ENCODE measurements at places on chromosomes 11 and 22.
A peak's percentile ranks its signal among the peaks of the same experiment; 100 is the strongest.

DNA sequence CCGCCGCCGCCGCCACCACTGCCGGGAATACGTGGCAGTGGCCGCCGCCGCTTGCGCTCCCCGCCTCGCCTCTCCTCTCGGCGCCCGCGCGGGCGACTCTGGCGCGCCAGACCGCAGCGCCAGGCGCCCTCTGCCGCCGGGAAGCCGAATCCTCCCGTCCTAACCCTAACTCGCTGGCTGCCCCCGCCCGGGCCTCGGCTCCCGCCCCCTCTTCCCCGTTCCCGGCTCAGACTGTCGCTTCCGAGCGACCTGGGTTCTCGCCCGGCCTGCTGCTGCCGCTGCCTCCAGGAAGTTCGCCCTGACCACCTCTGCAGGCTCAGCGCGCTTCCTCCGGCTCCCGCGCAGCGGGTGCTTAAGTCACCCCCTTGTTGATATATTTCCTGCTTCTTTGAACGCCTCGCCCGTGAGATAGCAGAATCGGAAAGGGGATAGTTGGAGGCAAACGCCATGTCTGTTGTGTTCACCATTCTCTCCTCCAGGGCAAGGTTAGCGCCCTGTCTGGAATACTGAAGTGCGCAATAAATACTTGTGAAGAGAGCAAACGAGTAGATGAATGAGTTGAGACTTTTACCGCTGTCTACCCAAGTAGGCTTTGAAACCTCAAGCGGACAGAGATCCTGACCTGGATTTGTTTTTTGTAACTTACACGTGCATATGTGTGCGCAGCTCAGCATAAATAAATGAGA is at the start of gene SMCO4:
Gene SMCO4, minus strand, starts transcription at position 100 of the 686 bp plus-strand sequence. CDS start 64,202 bp downstream, outside the sequence.
- peak; percentile 45 for DNase-seq

- no peak for DNase-seq
These were observed 35.9 kb downstream of the CTSC start for GRCh38 chr11:88301488-88302140.

GRCh38 chr22:36822581-36822980 is 5.7 kb upstream of the PVALB start:
- DNase-seq, result no peak

GRCh38 chr22:35390933-35391332 is 9.0 kb upstream of the MCM5 start:
- no peak for DNase-seq

DNA sequence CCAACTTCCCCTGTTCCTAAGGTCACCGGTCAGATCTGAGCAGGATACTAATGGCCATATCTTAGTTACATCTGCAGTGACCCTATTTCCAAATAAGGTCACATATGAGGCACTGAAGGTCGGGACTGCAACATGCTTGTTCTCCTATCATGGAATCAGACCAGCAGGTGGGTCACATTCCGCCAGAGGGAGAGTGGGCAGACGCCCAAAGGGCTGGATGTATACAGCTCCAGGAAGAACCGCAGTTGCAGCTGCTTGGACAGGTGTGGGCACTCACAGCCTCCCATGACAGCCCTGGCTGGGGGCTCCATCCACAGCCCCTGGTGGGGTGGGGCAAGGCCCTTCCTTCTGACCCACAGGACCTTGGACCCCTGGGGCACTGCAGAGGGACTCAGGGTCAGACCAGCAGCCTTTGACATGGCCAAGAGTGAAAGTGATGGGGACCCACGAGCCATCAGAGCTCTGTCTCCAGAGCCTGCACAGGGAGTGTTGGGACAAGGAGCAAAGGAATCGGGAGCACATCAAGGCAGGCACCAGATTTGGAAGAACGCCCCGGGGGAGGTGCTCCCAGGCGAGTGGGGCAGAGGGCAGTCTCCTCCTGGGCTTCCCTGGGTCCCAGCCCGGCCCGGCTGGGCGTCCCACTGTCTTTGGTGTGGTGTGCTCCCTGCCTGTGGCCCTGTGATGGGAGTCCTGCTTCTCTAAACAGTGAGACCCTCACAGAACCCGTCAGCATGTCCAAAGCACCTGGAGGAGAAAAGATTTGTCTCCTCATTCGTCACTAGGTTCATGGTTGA is 13.3 kb upstream of the CD81 start:
- DNase-seq, result no peak

DNA sequence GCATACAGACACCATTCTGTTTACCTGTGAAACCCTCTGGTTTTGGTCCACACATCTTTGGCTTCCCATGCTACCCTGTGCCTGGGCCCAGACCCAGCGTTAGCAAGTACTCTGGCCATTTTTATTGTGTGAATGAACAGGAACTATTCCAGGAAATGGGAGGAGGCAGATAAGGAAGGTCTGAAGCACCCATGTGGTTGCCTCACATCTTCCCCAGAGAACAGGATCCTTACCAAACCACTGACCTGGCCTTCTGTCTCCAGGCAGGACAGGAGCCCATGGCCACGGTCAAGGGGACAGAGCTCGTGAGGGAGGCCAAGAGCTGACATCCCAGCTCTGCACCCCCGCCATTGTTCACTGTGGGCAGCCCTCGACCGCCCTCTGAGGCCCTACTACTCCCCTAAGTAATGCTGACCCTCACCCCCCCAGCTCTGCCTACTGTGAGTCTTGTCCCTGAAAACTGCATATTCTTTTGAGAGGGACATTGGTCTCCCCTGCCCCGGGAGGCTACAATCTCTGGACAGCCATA is 97.7 kb upstream of the TP53I11 start:
- DNase-seq, result no peak

- DNase-seq, result no peak
These were observed 66.2 kb downstream of the THAP12 start for GRCh38 chr11:76314741-76315090.

DNA sequence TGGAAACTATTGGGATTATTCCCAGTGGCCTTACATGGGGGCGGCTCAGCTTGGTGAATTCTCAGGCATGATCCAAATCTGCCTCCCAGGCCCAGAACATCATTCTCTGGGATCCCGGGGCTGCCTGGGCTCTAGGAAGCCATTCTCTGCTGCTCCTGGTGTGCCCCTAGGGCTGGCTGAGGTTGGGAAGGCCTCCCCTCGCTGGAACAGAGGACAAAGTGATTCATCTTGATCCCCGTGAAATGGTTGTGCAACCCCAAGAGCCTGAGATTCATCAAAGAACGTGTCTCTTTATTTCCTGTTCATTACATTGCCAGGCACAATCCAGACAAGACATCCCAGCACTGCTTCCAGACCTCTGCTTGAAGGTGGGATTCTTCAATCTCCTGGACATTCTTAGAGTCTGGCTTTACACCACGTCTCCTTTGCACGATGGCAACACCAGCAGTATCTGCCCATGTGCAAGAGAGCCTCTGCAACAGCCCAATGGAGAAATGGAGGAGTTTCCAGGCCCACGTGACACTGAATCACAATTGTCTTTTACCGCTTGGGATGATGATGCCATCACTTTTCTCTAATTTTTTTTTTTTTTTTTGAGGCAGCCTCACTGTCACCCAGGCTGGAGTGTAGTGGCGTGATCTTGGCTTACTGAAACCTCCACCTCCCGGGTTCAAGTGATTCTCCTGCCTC is 52.3 kb downstream of the TST start:
- DNase-seq, result no peak

- DNase-seq, result no peak
These were observed 41.7 kb upstream of the MUC15 start for GRCh38 chr11:26613759-26614158.

DNA sequence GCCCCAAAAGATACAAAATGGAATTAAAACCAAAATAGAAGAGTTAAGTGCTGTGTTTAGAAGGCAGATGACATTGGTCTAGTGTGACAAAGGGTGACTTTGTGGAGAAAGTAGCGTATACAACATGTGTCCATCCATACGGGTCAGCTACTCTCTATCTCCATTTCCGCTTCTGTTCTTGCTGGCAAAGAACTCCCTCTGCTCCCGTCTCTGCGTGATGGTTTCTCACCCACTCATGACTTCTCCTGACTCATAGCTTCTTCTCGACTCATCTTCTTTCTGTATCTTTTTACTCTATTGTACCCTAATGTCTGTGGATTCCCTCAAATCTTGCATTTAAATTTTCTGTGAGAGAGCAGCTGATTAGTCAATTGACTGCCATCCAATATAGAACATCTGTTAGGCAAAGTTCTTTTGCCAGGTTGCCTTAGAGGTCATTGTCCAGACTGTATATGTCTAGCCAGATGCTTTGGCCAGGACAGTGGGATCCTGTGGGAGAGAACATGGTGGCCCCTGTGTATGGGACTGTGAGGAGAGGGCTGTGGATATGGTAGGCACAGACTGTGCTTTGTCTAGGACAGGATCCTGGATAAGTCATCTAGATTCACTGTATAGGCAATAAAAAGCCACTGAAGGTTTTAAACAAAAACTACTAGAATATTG is 28.4 kb downstream of the MMP13 start:
- no peak for DNase-seq

GRCh38 chr22:32533265-32534111 is 58.9 kb downstream of the FBXO7 start:
- no peak for DNase-seq

- no peak for DNase-seq
These were observed 26.3 kb upstream of the PHF21B start for GRCh38 chr22:45036154-45036553.

DNA sequence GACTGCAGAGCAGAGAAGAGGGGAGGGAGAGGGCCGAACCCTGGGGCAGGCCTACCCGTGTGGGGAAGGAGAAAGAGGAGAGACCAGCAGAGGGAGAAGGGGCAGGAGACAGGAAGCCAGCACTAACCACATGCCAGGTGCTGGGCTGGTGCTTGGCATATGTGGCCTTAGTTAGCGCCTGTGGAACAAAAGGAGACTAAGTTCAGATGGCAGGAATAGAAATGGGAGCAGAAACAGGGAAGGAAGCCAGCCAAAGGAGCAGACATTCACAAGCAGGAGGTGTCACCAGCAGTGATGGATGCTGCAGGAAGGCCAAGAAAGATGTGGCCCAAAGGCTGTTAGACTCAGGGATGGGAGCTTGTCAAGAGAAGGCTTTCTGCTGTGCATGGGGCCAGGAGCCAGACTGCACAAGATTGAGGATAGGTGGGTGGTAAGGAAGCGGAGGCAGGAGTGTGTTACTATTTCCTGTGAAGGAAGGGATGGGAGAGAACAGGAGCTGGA is 26.7 kb downstream of the TREH start:
- DNase-seq, result no peak

- no peak for DNase-seq
These were observed 194.8 kb downstream of the MIAT start for GRCh38 chr22:26852176-26852575.

DNA sequence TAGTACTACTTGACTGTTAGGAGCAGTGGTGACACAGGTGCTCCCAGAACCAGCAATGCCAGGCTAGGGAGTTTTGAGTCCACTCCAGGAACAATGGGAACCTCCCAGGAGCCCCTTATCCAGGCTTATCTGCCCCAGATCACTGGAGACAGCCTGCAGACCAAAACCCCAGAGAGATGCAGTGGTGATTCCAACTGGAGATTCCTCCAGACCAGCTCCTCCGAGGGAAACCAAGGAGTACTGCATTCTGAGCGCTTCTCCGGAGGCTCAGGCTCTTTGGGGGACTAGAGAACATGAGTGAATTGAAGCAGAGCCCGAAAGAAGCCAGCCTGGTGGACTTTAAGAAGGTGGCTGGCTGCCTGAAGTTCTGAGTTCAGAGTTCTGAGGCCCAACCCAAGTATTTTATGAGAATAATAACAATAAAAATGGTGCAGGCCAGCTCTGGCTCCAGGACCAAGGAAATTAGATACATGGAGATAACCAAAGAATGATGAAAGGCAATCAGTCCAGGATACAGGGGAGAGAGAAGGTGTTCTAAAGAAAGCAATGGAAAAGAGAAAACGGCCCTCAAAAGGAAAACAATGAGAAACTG is 1.3 kb upstream of the TMEM25 start:
- DNase-seq, result no peak

- no peak for DNase-seq
These were observed 2.6 kb downstream of the NDUFV1 start for GRCh38 chr11:67609316-67609715.

GRCh38 chr11:11444027-11444803 is 91.2 kb upstream of the CSNK2A3 start:
- DNase-seq, result no peak

GRCh38 chr11:87356428-87356827 is 318.7 kb downstream of the TMEM135 start:
- DNase-seq, result no peak

DNA sequence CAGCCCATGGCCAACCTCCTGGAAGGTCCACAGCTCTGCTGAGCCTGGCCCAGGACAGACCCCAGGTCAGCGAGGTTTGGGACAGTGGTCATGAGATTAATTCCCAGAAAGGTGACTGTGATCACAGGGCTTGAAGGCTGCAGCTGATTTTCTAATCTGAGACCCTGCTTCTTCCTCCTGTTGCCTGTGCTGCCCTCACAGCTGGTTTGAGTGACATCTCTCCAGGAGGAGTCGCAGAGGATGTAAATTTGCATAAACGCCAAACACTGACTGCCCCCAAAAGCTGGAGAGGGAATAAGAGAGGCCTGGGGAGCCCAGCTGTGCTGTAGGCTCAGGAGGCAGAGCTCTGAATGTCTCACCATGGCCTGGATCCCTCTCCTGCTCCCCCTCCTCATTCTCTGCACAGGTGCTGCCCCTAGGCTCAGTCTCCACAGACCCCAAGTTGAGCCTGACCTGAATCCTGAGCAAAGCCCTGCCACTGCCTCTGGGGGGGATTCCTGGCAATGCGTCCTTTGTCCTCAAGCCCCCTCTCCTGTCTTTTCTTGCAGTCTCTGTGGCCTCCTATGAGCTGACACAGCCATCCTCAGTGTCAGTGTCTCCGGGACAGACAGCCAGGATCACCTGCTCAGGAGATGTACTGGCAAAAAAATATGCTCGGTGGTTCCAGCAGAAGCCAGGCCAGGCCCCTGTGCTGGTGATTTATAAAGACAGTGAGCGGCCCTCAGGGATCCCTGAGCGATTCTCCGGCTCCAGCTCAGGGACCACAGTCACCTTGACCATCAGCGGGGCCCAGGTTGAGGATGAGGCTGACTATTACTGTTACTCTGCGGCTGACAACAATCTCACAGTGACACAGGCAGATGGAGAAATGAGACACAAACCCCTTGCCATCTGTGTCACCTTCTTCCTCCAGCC is 23.8 kb downstream of the GGTLC2 start:
- no peak for DNase-seq

- no peak for DNase-seq
These were observed 70.4 kb upstream of the ARHGAP20 start for GRCh38 chr11:110782616-110783015.

GRCh38 chr22:44191036-44191454 is 10.3 kb downstream of the PARVG start:
- DNase-seq, result peak; percentile 14

- no peak for DNase-seq
These were observed 87.7 kb upstream of the NECTIN1 start for GRCh38 chr11:119816660-119817059.

GRCh38 chr11:109075976-109076375 is 346.0 kb upstream of the C11orf87 start:
- no peak for DNase-seq

DNA sequence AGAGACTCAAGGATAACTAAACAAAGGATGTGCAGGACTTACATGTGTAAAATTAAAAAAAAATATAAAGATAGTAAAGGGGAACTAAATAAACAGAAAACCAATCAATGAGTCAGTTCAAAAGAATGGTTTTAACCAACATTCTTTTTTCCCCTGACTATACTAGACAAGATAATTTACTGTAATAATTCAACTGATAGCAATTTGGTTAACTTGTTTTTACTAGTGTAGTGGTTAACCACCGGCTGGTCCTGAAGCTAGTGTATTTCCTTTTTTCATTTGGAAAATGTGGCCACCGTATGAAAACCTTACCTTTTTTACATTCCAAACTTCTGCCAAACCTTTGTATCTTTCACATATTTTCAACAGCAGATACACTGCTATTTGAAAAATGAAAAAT is 123.1 kb downstream of the ARHGAP42 start:
- DNase-seq, result no peak
